Posterior vena cava (tissue), 2 donors: ENCODE measurements at places on chromosomes 12 and 14. TPM values are rescaled to one million over a fixed set of nuclear protein-coding genes. Genes with fewer than 3 reads are reported as not detected.

- DNase-seq, result no peak
Measured at GRCh38 chr12:6233121-6233971, 33.1 kb downstream of the CD9 start.

DNA sequence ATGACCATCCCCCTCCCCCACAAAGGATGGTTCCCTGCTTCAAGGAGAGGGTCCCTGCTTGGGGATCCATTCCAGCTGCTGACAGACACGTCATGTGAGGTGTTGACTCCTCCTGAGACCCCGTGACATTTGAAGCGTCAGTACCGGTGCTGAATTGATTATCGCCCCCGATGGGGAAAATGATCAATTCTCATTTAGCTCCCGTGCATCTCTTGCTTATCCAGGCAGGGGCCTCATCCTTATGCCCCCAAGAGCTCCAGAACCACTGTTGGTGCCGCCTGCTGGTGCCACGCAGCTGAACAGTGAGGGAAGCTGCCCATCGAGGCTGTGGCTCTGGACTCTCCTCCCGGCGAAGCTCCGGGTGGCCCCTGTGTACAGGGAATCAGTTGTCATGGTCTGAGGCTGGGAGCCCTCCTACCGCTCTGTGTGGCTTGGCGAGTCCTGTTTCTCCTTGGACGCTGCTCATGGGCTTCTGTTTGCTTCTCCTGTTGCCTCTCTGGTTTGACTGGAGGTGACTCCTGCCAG lies 4.6 kb downstream of the KIF26A start:
- DNase-seq, result peak; percentile 72

DNA sequence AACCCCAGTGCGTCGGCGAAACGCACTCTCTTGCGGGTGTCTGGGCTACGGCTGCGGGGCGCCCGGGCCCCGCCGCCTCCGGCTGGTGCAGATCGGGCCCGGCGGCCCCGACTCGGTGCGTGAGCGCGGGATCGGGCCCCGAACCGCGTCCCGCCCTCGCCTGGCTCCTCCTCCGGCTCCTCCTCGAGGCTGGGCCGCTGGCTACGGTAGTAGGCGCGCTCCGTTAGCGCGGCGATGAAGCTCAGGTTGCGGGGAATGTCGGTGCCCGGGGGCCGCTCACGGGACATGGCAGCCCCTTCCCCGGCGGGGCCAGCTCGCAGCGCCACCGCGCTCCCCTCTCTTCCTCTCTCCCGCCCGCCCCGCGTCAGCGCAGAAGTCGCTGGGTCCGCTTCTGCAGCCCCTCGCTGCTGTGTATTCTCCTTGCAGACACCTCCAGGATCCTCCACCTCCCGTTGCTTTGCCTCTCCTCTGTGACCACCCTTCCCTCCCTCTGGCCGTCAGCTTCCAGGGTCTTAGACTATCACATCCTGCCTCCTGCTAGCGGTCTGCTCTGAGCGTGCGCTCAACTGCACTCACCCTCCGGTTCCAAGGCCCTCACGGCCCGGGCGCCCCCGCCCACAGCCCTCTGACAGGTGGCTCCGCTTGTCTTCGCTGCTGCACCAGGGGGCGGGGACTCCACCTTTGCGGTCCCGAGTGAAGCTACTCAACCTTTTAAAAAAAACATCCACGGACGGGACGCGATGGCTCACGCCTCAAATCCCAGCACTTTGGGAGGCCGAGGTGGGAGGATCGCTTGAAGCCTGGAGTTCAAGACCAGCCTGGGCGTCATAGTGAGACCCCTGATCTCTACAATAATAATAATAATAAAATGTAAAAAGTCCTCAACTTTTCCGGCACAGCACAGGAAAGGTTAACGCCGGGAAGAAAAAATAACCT lies at the start of gene PPP1R3E:
Gene PPP1R3E (minus strand): TSS at position 570 of the 936 bp plus-strand sequence. CDS start 283 bp downstream, at position 287.
- peak; percentile 90 for DNase-seq

DNA sequence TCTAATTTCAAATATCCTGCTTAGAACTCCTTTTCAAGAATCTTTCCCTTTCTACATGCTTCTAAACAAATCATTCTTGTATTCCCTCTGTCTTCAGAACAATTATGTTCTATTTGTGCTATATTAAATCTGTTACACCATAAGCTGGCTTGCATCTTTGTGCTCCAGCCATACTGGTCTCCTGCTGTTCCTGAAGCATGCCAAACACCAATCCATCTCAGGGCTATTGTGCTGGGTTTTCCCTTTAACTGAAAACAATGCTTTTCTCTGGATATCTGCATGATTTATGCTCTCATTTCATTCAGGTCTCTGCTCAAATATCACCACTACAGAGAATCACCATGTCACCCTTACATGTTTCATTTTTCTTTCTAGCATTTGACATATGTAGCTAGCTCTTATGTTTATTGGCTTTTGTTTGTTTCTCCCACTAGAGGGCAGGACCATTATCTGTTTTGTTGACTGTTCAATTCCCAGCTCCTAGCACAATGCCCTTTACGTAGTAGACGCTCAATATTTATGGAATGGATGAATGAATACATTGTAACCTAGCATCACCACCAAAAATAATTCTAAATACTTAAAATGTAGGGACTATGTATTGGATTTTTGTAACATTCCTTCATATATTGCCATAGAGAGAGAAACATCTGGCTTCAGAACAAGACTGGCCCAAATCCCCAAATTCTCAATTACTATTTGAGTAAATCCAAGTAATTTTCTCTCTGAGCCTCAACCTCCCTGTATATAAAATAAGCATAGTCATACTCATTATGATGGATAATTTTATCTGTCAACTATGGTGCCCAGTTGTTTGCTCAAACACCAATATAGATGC lies 302.0 kb upstream of the SYT1 start:
- DNase-seq, result no peak

GRCh38 chr12:110124269-110124995 lies at the start of gene IFT81:
Gene IFT81 (plus strand): TSS chr12:110124357. CDS start chr12:110127381, 3,024 bp downstream.
- peak; percentile 98 for DNase-seq

DNA sequence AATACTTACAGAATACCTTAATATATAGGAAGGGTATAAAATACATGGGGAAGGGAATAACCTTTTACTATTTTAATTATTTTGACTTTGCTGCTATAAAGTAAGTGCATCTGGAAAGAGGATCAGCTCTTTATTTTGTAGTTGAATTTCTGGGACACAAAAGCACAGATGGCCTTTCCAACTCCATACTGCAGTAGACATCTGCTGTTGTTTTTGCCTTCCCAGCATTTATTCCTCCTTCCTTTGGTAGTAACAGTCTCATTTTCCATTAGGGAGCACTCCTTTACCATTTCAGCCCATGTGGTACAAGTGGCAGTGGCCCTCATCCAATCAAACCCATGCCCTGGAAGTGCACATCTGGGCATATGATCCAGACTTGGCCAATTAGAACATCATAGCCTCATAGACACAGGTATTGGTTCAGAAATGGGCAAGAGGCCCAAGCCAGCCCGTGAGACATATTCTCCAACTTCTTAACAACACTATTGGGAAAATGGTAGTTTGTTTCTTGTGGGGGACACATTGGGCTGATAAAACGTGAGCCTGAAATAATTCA lies 64.8 kb upstream of the YARS2 start:
- no peak for DNase-seq

GRCh38 chr12:40615590-40615989 lies 76.6 kb upstream of the CNTN1 start:
- no peak for DNase-seq

DNA sequence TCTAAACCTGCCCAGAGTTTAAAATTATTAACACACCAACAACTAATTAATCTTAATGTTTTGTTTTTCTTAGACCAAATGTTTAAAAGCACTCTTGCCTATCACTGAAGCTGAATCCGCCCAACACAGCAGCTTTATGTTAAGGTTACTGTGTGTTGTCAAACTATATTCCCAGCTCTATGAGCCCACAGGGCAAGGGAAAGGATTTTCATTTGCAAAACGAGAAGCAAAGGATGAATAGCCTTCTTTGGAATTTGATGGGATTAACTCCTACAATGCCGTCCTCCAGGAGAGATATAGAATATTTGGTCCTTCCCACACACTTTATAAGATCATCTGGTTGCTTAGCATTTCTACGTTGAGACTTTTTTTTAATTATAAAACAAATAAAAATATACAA lies 43.7 kb downstream of the DUSP16 start:
- DNase-seq, result no peak

DNA sequence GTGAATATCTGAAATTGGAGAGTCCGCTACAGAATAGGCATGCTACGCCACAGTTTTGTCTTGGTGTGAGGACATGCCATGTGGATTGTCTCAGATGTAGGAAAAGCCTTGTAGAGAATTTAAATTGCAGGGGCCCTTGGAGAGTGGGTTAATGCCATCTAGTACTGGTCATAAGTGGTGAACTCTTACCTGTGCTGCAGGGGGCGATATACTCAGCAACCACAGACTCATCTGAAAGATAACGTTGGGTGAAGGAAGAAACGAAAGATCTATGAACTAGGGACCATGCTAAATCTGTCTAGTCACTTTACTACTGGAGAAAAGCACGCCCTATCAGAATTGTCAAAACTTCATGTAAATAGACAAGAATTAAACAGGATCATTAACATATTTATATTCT lies 33.7 kb upstream of the A2M start:
- no peak for DNase-seq

DNA sequence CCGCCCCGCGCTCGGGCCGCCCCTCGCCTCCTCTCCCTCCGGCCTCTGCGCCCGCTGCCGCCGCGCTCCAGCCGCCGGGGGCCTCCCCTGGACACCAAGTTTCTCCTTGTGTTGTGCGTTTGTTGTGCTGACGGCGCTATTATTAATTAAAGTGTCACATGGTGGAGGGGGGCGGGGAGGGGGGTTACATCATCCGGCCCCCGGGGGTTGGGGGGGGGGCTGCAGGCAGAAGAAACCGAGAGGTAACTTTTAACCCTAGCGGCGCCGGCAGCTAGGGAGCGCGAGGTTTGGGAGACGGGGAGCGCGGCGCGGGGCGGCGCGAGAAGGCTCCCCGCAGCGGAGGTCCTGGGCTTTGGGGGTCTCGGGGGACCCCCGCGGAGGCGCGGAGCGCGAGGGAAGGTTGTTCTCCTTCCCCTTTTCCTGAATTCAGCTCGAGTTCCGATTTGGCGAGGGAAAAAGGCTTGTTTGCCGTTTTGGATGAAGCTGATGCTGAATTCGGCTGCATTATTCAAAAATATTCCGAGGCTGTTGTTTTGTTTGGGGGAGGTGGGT lies at the start of gene HRK:
Gene HRK (minus strand): TSS at position 117 of the 552 bp plus-strand sequence. CDS start 134 bp downstream, outside the sequence.
- DNase-seq, result no peak

- peak; percentile 44 for DNase-seq
Measured at GRCh38 chr14:64960762-64961276, 11.3 kb downstream of the RAB15 start.

Gene VRTN
- not detected for total RNA-seq

Gene MAP3K12
- 29.4 TPM for total RNA-seq

Gene CLEC7A
- total RNA-seq, result 19.4 TPM

Gene DNAI7
- not detected for total RNA-seq

Gene SYNDIG1L
- total RNA-seq, result 0.29 TPM
